Gastroesophageal sphincter (tissue), 4 donors: ENCODE measurements at places on chromosomes 5 and 9. TPM values are rescaled to one million over a fixed set of nuclear protein-coding genes. Genes with fewer than 3 reads are reported as not detected.
A peak's percentile ranks its signal among the peaks of the same experiment; 100 is the strongest.

DNA sequence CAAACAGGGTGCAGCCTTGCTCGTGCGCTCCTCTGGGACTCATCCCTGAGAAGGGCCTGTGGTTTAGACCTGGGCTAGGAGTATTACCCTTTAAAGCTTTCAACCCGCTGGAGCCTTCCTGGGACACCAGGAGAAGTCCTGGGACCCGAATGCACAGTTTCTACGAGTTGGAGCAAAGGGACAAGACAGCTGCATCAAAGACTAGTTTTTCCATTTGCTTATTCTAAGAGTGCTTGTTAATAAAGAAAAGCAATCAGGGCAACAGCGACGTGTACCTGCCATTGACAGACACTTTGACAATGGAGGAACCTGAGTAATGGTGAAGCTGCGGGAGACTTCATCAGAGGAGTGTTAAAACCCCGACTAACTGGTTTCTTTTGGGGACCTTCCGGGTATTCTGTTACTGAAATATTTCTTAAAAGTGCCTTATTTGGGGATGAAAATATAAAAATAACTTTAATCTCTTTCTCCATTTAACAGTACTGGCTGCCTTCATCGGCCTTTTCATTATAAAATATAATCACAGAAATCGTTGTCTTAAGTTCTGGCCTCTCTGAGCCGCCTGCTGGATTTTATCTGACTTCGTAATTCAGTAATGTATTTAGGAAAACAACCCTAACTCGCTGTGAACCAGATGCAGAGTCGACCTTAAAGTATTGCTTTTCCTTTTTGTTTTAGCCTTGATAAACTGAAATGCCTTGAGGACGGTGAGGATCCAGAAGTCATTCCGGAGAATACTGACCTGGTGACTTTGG lies 732 bp downstream of the SNAPC3 start:
- H3K4me1 ChIP-seq, result peaks cover 57% of the 10 kb centered on the region
- H3K4me3 ChIP-seq, result peak overlapping the region; percentile 96
- H3K27ac ChIP-seq, result peak overlapping the region; percentile 90
- no peaks in the 10 kb centered on the region for H3K36me3 ChIP-seq
- H3K27me3 ChIP-seq, result no peaks in the 10 kb centered on the region

FAM221B gene
- not detected for total RNA-seq

- H3K36me3 ChIP-seq, result no peaks in the 10 kb centered on the region
- no peaks in the 10 kb centered on the region for H3K27me3 ChIP-seq
- peak; percentile 52 for ATAC-seq
- no peak within 1 kb of the TSS for H3K4me3 ChIP-seq
Measured at GRCh38 chr5:139462586-139463276, at the start of gene ECSCR. ECSCR (minus strand) TSS chr5:139462743; CDS start chr5:139462670, 73 bp downstream.

CHSY3 gene
- 0.78 TPM for total RNA-seq

DNA sequence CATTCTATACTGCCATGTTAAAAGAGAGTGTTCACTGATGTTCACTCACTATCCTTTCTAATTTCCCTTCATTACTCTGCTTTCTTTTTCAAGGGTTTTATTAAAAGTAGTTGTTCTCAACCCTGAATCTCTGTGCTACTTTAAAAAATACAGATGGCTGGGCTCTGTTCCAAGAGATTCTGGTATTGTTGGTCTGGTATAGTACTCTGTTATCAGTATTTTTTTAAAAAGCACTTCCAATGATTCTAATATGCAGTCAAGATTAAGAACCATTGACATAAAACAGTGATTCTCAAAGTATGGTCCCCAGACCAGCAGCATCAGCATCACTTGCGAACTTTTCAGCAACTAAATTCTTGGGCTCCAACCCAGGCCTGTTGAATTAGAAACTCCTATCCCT lies 77.0 kb upstream of the STARD4 start:
- no peaks in the 10 kb centered on the region for H3K36me3 ChIP-seq
- H3K4me3 ChIP-seq, result no peak overlapping the region
- no peak overlapping the region for H3K27ac ChIP-seq
- no peaks in the 10 kb centered on the region for H3K4me1 ChIP-seq
- H3K27me3 ChIP-seq, result no peaks in the 10 kb centered on the region
- no peak for ATAC-seq

- ATAC-seq, result no peak
- peaks cover 8% of the 10 kb centered on the region for H3K4me1 ChIP-seq
- H3K36me3 ChIP-seq, result no peaks in the 10 kb centered on the region
- H3K27me3 ChIP-seq, result no peaks in the 10 kb centered on the region
- no peak overlapping the region for H3K27ac ChIP-seq
- no peak overlapping the region for H3K4me3 ChIP-seq
Measured at GRCh38 chr5:179292202-179292601, 53.1 kb downstream of the ADAMTS2 start.

DNA sequence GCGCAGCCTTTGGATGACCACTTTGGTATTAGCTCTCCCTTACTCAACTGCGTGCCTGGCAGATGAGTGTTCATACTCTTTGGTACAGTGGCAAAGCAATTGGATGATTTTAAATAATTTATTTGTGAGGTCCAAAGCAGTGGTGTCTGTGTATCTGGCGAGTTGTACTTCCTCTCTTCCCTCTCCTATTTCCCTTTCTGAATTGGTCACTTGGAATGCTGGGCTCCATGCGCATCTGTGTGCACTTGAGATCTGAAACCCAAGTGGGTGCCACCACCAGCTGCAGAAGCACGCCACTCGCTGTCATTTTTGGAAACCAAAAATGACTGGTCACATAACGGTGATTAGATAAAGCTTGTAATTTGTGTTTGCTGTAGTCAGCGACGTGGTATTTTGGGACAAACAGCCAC lies 386.0 kb upstream of the KLF4 start:
- ATAC-seq, result no peak
- H3K27ac ChIP-seq, result no peak overlapping the region
- no peak overlapping the region for H3K4me3 ChIP-seq
- H3K4me1 ChIP-seq, result no peaks in the 10 kb centered on the region
- H3K36me3 ChIP-seq, result no peaks in the 10 kb centered on the region
- no peaks in the 10 kb centered on the region for H3K27me3 ChIP-seq
